ENCODE measurements at places on chromosomes 11 and 22. TPM values are rescaled to one million over a fixed set of nuclear protein-coding genes. Genes with fewer than 3 reads are reported as not detected.

ARHGAP8 gene
- not detected for polyA plus RNA-seq

PLAAT5 gene
- 0.16 TPM for polyA plus RNA-seq

MOGAT2 gene
- polyA plus RNA-seq: not detected

DNA sequence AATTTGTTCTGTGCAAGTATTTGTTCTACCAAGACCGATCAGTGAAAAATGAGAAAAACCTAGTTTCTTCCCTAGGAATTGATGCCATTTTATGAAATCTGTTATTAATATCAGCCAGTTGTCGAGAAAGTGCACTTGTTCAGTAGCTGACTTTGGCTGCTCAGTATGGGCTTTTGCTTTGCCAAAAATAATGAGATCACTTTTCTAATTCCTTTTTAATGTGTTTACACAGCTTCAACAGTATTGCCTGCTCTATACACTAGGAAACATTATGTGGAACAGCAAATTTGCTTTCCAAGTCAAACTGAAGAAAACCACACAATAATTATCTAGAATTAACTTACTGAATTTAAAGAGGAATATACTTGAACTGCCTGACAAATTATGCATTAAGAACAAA lies 34.4 kb downstream of the SCUBE2 start:
- no peaks in the 10 kb centered on the region for H3K4me1 ChIP-seq
- DNase-seq: no peak
- H3K4me3 ChIP-seq: no peak overlapping the region
- no peaks in the 10 kb centered on the region for H3K27me3 ChIP-seq
- no peak overlapping the region for H3K27ac ChIP-seq

DNA sequence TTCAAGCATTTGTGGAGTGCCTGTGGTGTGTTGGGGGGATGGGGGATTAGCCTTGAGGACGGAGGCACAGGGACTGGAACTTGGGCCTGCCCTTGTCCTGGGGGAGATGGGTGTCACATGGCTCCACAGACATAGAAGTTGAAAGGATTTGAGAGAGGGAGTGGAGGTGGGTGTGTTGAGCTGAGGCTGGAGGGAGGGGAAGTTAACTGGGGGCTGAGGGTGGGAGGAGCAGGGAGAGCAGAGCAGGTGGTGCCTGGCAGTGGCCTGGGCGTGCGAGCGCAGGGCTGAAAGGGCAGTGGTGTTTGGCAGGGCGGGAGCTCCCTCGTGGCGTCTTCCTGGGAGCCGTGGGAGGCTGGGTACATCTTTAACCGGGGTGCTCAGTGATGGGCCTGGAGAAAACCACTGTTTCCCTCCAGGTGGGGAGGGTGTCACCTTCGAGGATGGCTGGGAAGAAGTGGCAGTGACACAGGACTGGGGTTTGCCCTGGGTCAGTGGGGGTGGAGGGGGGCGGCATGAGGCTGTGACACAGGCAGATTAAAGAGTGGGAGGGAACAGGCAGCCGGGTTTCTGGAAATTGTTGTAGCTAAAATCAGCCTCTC lies 45.5 kb downstream of the AP2A2 start:
- no peaks in the 10 kb centered on the region for H3K4me1 ChIP-seq
- H3K27ac ChIP-seq: no peak overlapping the region
- no peaks in the 10 kb centered on the region for H3K27me3 ChIP-seq
- no peak overlapping the region for H3K4me3 ChIP-seq
- H3K36me3 ChIP-seq: peaks cover 21% of the 10 kb centered on the region

- H3K27ac ChIP-seq: no peak overlapping the region
- no peak overlapping the region for H3K4me3 ChIP-seq
- H3K36me3 ChIP-seq: no peaks in the 10 kb centered on the region
- peak; percentile 49 for DNase-seq
- peaks cover 2% of the 10 kb centered on the region for H3K27me3 ChIP-seq
Measured at GRCh38 chr11:7442588-7443215, 42.6 kb upstream of the OLFML1 start.

DNA sequence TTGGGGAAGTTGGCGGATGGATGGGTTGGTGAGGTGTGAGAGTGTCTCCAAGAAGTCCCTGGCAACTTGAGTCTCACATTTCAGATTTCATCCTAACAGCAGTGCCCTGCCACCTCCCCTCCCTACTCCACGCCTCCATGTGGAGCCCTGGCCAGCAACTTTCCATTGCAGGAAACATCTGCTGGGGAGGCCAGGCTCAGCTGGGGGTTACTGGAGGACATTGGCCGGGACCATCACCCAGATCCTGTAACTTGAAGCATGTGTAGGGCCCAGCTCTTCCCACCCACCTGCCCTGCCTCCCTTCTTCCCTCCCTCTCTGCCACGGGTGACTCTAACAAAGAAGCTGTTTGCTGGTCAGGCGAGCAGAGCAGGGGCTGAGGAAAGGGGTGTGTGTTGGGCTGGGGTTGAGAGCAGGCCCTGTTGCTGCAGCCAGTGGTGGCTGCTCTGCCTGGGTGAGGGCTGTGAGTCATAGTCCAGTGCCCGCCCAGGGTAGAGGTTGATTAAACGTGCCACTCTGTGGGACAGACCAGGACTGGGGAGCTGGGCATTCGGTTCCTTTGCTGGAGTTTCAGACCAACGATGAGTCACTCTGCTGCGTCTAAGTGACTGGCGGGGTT lies 64.0 kb downstream of the SCN3B start:
- H3K4me1 ChIP-seq: no peaks in the 10 kb centered on the region
- DNase-seq: peak; percentile 63

- H3K4me1 ChIP-seq: no peaks in the 10 kb centered on the region
- no peaks in the 10 kb centered on the region for H3K27me3 ChIP-seq
- DNase-seq: no peak
- no peak overlapping the region for H3K4me3 ChIP-seq
- no peaks in the 10 kb centered on the region for H3K36me3 ChIP-seq
Measured at GRCh38 chr11:6900327-6900999, 8.2 kb upstream of the OR2D2 start.

DNA sequence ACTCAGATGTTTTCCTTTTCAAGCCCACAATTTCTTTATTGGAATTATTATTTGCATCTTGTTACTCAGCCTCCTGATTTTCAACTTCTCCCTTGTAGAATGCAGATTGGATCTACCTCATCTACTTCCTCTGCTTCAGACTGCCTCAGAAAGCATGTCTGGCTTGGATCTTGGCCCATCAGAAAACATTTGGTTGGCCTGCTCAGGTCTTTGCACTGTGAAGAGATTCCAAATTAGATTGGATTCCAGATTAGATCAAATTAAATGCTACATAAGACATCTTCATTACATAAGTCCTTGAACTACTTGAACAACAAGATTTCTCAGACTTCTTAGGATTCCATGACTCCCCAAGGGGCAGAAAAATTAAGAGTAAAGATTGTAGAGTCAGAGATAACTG lies 358.0 kb downstream of the DLG2 start:
- H3K4me3 ChIP-seq: no peak overlapping the region
- DNase-seq: peak; percentile 9
- H3K27ac ChIP-seq: no peak overlapping the region
- H3K4me1 ChIP-seq: no peaks in the 10 kb centered on the region

GRCh38 chr11:60485987-60486386 lies 6.6 kb upstream of the MS4A12 start:
- no peak overlapping the region for H3K27ac ChIP-seq
- no peaks in the 10 kb centered on the region for H3K4me1 ChIP-seq
- H3K36me3 ChIP-seq: no peaks in the 10 kb centered on the region
- H3K27me3 ChIP-seq: no peaks in the 10 kb centered on the region

SVIP gene
- polyA plus RNA-seq: 6.0 TPM

DNA sequence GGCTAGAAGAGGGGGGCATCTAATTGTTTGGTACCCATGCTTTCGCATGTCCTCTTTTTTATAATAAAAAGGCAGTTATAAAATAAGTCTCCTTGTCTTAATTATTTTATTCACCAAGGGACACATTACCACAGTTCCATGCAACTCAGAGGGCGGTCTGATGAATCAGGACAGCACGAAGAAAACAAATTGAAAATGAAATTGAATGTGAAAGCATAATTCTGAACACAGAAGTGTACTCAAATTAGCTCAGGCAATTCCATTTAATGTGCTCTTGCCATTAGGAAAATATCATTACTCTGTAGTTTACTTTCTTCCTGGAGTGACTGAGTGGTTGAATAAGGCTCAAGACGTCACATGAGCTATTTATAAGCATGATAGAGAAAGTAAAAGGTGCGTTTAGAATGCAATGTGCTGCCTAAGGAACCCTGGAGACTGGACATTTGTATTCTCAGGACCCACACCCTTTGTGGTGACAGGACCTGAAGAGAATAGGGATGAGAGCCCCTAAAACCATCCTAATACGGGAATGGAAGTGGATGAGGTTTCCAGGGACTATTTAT lies 59.6 kb downstream of the MTNR1B start:
- H3K4me3 ChIP-seq: no peak overlapping the region
- H3K27ac ChIP-seq: no peak overlapping the region
- H3K4me1 ChIP-seq: no peaks in the 10 kb centered on the region
- no peaks in the 10 kb centered on the region for H3K36me3 ChIP-seq

TENM4 gene
- 4.6 TPM for polyA plus RNA-seq

GRCh38 chr11:57458410-57459163 lies 1.7 kb upstream of the RTN4RL2 start:
- peaks cover 14% of the 10 kb centered on the region for H3K27me3 ChIP-seq
- no peak for DNase-seq
- no peaks in the 10 kb centered on the region for H3K36me3 ChIP-seq
- H3K4me1 ChIP-seq: no peaks in the 10 kb centered on the region
- no peak overlapping the region for H3K27ac ChIP-seq
- H3K4me3 ChIP-seq: peak overlapping the region; percentile 55

DNA sequence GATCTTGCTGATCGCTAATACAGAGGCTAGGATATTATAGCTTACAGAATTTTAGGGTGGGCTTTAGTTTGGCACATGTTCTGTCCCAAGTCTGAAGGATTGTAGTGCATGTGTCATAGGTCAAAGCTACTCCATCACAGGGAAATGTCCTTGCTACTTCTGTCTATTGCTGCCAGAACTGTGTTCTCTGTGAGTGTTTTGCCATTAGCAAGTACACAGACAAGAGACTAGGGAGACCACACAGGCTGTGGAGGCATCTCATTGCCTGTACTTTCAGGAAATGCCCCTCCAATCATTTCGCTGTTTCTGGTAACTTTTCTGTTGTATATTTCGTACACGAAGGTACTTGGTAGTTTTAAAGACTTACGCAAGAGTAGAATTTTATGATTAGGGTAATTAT lies 25.5 kb upstream of the RAG2 start:
- no peak overlapping the region for H3K27ac ChIP-seq
- H3K27me3 ChIP-seq: no peaks in the 10 kb centered on the region
- H3K4me1 ChIP-seq: no peaks in the 10 kb centered on the region
- H3K4me3 ChIP-seq: no peak overlapping the region

- no peaks in the 10 kb centered on the region for H3K27me3 ChIP-seq
- H3K36me3 ChIP-seq: no peaks in the 10 kb centered on the region
- no peak for DNase-seq
- no peaks in the 10 kb centered on the region for H3K4me1 ChIP-seq
- no peak overlapping the region for H3K27ac ChIP-seq
Measured at GRCh38 chr11:67562963-67563704, 20.5 kb upstream of the GSTP1 start.

DNA sequence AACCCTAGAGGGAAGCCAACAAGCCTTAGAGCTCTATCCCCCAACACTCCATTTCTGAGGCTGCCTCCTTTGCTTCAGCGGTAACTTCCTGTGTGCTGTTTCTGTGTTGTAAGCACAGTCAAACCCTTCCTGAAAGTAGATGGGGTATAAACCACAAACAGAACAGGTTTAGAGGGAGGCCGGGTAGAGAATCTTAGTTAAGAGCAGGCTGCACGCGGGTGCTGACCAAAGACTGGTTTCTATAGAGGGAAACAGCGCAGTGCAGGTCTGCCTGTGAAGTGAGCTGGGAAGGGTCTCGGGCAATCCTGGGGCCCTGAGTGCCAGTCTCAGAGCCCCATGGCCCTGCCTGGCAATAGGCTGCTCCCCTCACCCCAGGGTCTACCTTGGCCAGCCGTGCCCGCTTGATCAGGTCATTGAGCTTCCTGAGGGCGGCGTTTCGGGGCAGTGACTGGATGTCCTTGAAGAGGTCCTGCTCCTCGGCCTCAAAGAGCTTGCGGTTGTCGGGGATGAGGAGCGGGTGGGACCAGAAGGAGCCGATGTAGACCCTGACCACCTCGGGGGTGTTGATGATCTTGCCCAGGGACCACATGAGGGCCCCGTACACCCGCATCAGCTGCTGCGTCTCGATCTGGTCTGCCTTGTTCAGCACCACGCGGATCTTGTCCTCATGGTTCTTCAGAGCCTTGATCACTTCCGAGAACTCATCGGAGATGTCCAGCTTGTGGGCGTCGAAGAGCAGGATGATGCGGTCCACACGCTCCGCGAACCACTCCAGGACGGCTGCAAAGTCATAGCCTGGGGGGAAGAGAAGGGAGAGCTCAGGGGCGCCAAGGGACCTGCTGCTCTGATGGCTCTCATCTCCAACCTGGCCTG lies 15.3 kb upstream of the CDC42BPG start:
- no peak overlapping the region for H3K4me3 ChIP-seq
- peaks cover 55% of the 10 kb centered on the region for H3K4me1 ChIP-seq
- peaks cover 33% of the 10 kb centered on the region for H3K36me3 ChIP-seq
- H3K27ac ChIP-seq: no peak overlapping the region
- DNase-seq: no peak

GTSE1 gene
- 3.6 TPM for polyA plus RNA-seq

DNA sequence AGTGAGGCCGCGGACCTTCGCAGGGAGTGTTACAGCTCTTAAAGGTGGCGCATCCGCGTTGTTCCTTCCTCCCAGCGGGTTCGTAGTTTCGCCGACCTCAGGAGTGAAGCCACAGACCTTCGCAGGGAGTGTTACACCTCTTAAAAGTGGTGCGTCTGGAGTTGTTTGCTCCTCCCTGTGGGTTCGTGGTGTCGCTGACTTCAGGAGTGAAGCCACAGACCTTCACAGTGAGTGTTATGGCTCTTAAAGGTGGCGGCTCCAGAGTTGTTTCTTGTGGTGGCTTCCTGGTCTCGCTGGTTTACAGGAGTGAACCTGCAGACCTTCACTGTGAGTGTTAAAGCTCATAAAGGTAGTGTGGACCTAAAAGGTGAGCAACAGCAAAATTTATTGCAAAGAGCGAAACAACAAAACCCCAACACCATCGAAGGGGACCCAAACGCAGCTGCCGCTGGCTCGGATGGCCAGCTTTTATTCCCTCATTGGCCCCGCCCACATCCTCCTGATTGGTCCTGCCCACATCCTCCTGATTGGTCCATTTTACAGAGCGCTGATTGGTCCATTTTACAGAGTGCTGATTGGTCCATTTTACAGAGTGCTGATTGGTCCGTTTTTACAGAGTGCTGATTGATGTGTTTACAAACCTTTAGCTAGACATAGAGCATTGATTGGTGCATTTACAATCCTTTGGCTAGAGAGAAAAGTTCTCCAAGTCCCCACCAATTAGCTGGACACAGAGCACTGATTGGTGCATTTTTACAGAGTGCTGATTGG lies 1.2 kb upstream of the TMEM45B start:
- no peaks in the 10 kb centered on the region for H3K4me1 ChIP-seq
- no peak for DNase-seq
- no peaks in the 10 kb centered on the region for H3K27me3 ChIP-seq
- H3K4me3 ChIP-seq: no peak overlapping the region

Measured in fibroblast of lung (primary cell).